Mesothelial cell of epicardium (in vitro differentiated cells): ENCODE measurements at places on chromosomes 5 and 9. TPM values are rescaled to one million over a fixed set of nuclear protein-coding genes. Genes with fewer than 3 reads are reported as not detected.
A peak's percentile ranks its signal among the peaks of the same experiment; 100 is the strongest.

LRRC19 gene
- total RNA-seq, result not detected in 3 replicates

SIMC1 gene
- 39.8 to 43.4 TPM (median 43.0 TPM) in 3 replicates for total RNA-seq

DNA sequence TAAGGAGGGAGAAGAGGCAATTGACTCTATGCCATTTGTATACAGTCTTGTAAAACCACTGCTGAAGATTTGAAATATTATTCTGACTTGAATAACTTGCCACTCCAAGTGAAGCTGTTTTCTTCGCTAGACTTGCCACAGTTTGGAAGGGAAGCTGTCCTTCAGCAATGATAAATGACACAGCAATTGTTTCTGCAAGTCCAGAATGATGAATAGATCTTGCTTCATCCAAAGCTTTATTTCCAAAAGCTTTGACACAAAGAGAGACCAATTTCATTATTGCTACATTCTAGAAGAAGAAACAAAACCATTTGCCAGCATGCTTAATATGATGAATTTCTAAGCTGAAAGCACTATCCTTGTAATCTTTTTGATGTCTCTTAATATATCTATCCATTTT lies 73.7 kb downstream of the ZNF366 start:
- H3K27ac ChIP-seq, result peak overlapping the region; percentile 79
- no peaks in the 10 kb centered on the region for H3K36me3 ChIP-seq
- H3K27me3 ChIP-seq, result no peaks in the 10 kb centered on the region
- no peak overlapping the region for H3K4me3 ChIP-seq
- peaks cover 31% of the 10 kb centered on the region for H3K4me1 ChIP-seq

GRCh38 chr9:16530669-16531642 lies 339.5 kb downstream of the BNC2 start:
- DNase-seq, result no peak
- H3K4me1 ChIP-seq, result peaks cover 14% of the 10 kb centered on the region
- no peaks in the 10 kb centered on the region for H3K27me3 ChIP-seq
- H3K27ac ChIP-seq, result no peak overlapping the region
- no peaks in the 10 kb centered on the region for H3K36me3 ChIP-seq

DNA sequence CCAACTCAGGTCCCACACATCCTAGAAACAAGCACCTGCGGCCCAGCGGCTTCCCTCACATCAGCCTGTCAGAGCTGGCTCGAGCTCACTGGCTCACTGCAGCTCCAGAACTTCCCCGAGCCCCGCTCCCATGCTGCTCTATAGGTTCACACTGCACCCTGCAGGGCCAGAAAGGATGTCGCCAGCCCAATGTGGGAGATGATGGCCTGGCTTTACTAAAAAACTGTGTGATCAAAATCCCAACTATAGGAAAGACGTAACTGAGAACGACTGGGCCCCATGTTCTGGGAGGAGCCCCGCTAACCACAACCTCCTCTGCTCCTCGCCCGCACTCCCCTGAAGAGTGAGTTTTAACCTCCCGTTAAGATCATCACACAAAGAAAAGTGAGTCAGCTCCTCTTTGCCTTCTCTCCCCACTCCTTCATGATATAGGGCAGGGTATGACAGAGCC lies 4.6 kb downstream of the SURF4 start:
- no peak overlapping the region for H3K27ac ChIP-seq
- H3K36me3 ChIP-seq, result peaks cover 2% of the 10 kb centered on the region
- DNase-seq, result no peak
- no peaks in the 10 kb centered on the region for H3K27me3 ChIP-seq
- no peak overlapping the region for H3K4me3 ChIP-seq
